ENCODE measurements at places on chromosomes 13 and 19.

- H3K27me3 ChIP-seq = no peaks in the 10 kb centered on the region
- H3K36me3 ChIP-seq = peaks cover 56% of the 10 kb centered on the region
- H3K4me1 ChIP-seq = peaks cover 16% of the 10 kb centered on the region
- peak overlapping the region; percentile 73 for H3K27ac ChIP-seq
- DNase-seq = peak; percentile 85
Observed at GRCh38 chr19:1248786-1249297, 459 bp downstream of the MIDN start.

- DNase-seq = no peak
- no peaks in the 10 kb centered on the region for H3K36me3 ChIP-seq
- no peak overlapping the region for H3K27ac ChIP-seq
- H3K4me1 ChIP-seq = no peaks in the 10 kb centered on the region
- peaks cover 11% of the 10 kb centered on the region for H3K27me3 ChIP-seq
Observed at GRCh38 chr13:108365255-108365654, 95.7 kb downstream of the TNFSF13B start.

DNA sequence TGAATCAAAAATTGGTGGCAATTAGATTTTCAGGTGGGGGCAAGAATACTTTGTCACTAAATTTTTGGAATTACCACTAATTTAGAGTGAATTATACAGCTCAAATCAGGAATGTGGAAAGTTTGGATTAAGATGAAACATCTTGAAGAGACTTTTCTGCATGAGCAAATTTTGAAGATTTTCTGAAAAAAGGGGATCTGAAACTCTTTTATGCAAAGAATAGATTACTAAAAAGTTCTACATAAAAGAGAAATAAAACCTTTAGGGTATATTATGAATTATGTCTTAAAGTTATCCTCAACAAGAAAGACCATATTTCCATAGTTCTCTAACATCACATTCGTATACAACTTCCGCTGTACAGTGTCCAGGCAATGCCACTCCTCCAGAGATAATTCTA, 36.7 kb downstream of the ZNF93 start:
- no peaks in the 10 kb centered on the region for H3K27me3 ChIP-seq
- H3K4me1 ChIP-seq = no peaks in the 10 kb centered on the region
- H3K36me3 ChIP-seq = peaks cover 2% of the 10 kb centered on the region
- no peak for DNase-seq
- no peak overlapping the region for H3K4me3 ChIP-seq
- no peak overlapping the region for H3K27ac ChIP-seq

DNA sequence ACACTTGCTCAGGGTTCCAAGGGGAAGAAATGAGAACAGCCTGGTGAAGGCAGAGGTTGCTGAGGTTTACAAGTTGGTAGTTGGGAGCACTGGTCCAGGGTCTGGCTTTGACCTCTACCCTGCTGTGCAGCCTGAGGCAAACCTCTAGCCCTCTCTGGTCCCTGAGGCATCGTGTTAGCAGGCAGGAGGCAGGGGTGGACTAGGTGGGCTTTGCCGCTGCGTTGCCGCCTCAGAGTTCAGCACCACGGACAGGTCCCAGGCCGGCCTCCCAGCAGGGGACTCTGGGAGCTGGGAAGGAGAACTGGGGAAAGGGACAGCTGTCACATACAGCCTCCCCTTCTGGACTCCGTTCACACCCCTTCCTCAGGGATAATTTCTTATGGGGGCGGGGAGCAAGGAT, 3.1 kb downstream of the NCAN start:
- peaks cover 60% of the 10 kb centered on the region for H3K27me3 ChIP-seq
- DNase-seq = no peak
- no peaks in the 10 kb centered on the region for H3K36me3 ChIP-seq
- no peak overlapping the region for H3K4me3 ChIP-seq
- H3K27ac ChIP-seq = no peak overlapping the region

DNA sequence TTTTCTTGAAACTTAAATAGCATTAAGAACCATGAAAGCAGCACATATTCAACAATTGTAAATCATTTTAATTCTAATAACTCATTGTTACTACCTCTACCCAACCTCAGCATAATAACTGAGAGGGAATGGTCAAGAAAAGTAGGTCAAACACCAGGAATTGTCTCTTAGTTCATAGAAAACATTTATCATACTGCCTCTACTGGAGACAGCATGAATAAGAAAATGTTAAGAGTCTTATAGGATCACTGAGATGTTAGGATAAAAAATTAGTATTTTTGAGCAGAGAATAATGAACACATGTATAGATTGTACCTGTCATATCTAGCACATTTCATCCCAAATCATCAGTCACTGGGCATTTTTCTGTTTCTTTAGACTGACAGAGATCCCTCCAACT, 515.3 kb downstream of the PCDH9 start:
- H3K36me3 ChIP-seq = no peaks in the 10 kb centered on the region
- H3K27me3 ChIP-seq = no peaks in the 10 kb centered on the region
- no peaks in the 10 kb centered on the region for H3K4me1 ChIP-seq
- no peak overlapping the region for H3K27ac ChIP-seq

GRCh38 chr13:41137951-41138350, 5.3 kb upstream of the KBTBD6 start:
- H3K27ac ChIP-seq = no peak overlapping the region
- H3K27me3 ChIP-seq = no peaks in the 10 kb centered on the region
- no peak for DNase-seq
- H3K36me3 ChIP-seq = peaks cover 2% of the 10 kb centered on the region
- H3K4me1 ChIP-seq = peaks cover 20% of the 10 kb centered on the region
- H3K4me3 ChIP-seq = no peak overlapping the region

DNA sequence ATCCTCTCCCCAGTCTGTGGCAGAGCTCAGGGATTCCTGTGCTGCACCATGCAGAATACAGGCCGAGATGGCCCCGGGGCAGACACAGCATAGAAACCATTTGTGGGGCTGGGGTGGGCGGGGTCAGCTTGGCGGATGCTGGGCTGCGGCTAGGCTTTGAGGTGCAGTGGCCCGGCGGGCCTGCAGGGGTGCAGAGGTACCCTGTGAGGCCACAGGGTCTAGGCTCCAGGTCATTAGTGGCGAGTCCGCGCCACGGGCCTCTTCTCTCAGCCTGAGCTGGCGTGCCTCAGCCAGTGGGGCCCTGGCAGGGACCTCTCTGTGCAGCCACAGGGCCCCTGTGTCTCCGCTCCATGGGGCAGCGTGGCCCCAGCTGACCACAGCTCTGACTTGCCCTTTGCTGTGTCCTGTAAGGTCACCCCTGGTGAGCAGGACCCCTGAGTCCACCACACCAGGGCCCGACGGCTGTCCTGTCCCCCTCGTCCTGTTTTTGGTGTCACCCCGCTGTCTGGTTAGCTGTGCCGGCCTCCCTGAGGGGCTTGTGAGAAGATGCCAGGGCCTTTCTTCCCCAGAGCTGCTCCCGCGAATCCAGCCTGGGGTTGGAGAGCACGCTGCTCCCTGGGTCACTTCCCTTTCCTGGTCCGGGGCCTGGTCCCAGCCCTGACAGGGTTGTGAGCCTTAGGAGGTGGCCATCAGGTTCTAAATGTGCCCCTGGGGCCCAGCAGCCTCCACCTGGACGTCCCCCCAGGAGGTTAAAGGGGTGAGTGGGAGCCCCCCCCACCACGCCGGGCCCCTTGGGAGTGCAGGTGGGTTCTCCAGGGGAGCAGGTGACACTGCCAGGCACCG, 12.1 kb downstream of the KDM4B start:
- no peak overlapping the region for H3K27ac ChIP-seq
- no peaks in the 10 kb centered on the region for H3K27me3 ChIP-seq
- H3K4me3 ChIP-seq = no peak overlapping the region
- peaks cover 30% of the 10 kb centered on the region for H3K4me1 ChIP-seq
